Activated T-cell treated with anti-CD3 and anti-CD28 coated beads, Interleukin-2, amount 50 U/mL, for 4 hours (primary cell): ENCODE measurements at places on chromosomes 16 and 17. TPM values are rescaled to one million over a fixed set of nuclear protein-coding genes. Genes with fewer than 3 reads are reported as not detected.

The PTX4 gene
- total RNA-seq, result not detected

The TBC1D3I gene
- 0.13 TPM for total RNA-seq

The FBXL16 gene
- 6.0 TPM for total RNA-seq

The NOTUM gene
- total RNA-seq, result 0.40 TPM

The PYY gene
- not detected for total RNA-seq

The CMTM3 gene
- total RNA-seq, result 53.0 TPM

The ATP6V0C gene
- total RNA-seq, result 188 TPM

The PRR29 gene
- total RNA-seq, result not detected

The CCL5 gene
- total RNA-seq, result 64.7 TPM

The NTN1 gene
- 0.55 TPM for total RNA-seq

The DDX42 gene
- 112 TPM for total RNA-seq

The FAM20A gene
- total RNA-seq, result not detected

The FBF1 gene
- 12.1 TPM for total RNA-seq

The PRM3 gene
- not detected for total RNA-seq

The DOC2A gene
- total RNA-seq, result 1.1 TPM

The CACNG1 gene
- not detected for total RNA-seq

The TMEM235 gene
- total RNA-seq, result not detected

The NPTX1 gene
- total RNA-seq, result 22.2 TPM

The ATP2A3 gene
- 68.8 TPM for total RNA-seq

The CHST5 gene
- 0.16 TPM for total RNA-seq

The PRR11 gene
- 2.3 TPM for total RNA-seq

The OTOP3 gene
- not detected for total RNA-seq

The SPEM1 gene
- total RNA-seq, result not detected

The GPR142 gene
- not detected for total RNA-seq

The TRPV3 gene
- total RNA-seq, result 0.84 TPM

The NPIPA8 gene
- 0.34 TPM for total RNA-seq

The TBC1D3B gene
- total RNA-seq, result 4.0 TPM

The PLXDC1 gene
- 0.33 TPM for total RNA-seq

The ANKFN1 gene
- total RNA-seq, result not detected

The ACBD4 gene
- 5.7 TPM for total RNA-seq

The BIRC5 gene
- total RNA-seq, result 5.4 TPM

The TBC1D3H gene
- not detected for total RNA-seq

The PRSS36 gene
- total RNA-seq, result 0.78 TPM

The HS3ST3B1 gene
- total RNA-seq, result 13.5 TPM

The SHCBP1 gene
- total RNA-seq, result 15.0 TPM

The VASN gene
- 0.46 TPM for total RNA-seq

The LGALS9B gene
- not detected for total RNA-seq

The TUBB3 gene
- total RNA-seq, result 0.68 TPM

The UNK gene
- total RNA-seq, result 22.6 TPM

The HS3ST4 gene
- total RNA-seq, result not detected

The ST6GALNAC1 gene
- total RNA-seq, result 1.1 TPM

The TEX19 gene
- total RNA-seq, result 0.16 TPM

The TBC1D3G gene
- total RNA-seq, result not detected

The MARCHF10 gene
- total RNA-seq, result not detected

The TNRC6A gene
- 43.8 TPM for total RNA-seq

The VTN gene
- 0.94 TPM for total RNA-seq
